B cell (primary cell): ENCODE measurements at places on chromosomes 3 and 15. TPM values are rescaled to one million over a fixed set of nuclear protein-coding genes. Genes with fewer than 3 reads are reported as not detected.

- DNase-seq: no peak
These were observed 153.4 kb upstream of the PFN2 start for GRCh38 chr3:150124142-150124541.

GRCh38 chr3:144831955-144832716, 860.5 kb downstream of the DIPK2A start:
- DNase-seq: no peak

DNA sequence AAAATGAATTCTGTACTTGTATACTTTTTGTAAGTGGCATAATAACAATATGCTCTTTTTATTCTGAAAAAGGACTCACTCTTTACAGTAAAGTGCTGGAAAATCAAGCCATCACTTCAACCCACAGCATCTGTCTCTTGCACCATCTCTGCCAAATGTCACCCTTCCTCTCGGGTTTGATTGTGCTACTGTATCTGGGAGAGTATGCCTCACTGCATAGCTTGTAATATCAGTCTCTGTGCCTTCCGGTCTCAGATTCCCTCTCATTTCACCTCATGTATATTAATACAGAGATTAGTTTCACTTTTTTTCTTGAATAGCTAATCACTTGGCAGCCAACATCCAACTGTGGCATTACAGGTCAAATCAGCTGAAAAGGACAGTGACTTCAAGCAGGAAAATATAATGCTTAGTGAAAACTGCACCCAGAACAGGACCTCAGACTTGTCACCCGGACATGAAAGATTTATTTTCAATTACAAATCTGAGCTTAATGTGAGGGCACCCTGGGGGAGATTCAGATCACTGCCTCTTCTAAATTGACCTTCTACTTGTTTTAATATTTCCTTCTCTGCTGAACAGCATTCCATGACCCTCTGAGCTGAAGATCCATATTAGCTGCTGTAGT, 605.8 kb upstream of the NAALADL2 start:
- no peak for DNase-seq

DNA sequence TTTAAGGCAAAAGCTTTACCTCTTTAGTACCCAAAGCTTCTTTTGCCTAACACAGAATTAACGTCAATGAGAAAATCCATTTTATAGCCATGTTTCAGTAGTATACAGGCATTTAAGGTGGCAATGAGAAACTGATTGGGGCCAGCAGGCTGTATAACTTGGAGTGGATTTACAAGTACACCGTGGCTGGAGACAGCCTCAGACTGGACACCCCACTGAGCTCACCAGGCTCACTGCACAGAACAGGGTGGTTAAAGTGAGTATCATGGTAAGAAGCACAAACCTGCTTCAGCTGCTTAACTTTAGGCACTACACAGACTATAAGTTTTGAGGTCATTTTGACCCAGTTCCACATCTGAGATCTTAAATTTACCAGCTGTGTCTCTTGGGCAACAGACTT, 8.9 kb downstream of the CPOX start:
- DNase-seq: no peak

DNA sequence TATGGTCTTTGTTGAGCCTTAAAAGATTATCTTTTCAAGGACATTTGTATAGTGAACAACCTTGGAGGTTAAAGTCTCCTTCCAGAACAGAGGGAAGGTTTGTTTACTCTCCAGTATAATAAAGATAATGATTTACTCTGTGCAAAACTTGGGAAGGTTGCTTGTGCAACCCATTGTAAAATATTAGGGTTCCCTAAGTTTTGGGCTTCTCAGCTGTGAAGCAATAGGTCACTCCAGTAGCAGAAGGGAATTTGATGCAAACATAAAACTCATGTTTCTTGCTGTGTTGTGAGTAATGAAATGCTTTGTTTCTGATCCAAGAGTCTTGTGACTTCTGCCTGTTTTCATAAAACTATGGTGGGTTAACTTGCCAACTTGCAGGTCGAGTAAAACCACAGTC, 177.5 kb downstream of the SUCNR1 start:
- no peak for DNase-seq

DUOXA1 gene
- 0.74 TPM in 1 of 2 replicates, not detected in the other for total RNA-seq
